Calu3 (cell line): ENCODE measurements at places on chromosomes 2 and 18. TPM values are rescaled to one million over a fixed set of nuclear protein-coding genes. Genes with fewer than 3 reads are reported as not detected.

- no peaks in the 10 kb centered on the region for H3K4me1 ChIP-seq
- H3K36me3 ChIP-seq: peaks cover 8% of the 10 kb centered on the region
- no peaks in the 10 kb centered on the region for H3K27me3 ChIP-seq
- no peak for DNase-seq
- no peak overlapping the region for H3K27ac ChIP-seq
- H3K4me3 ChIP-seq: no peak overlapping the region
Observed at GRCh38 chr2:3505771-3506170, 13.6 kb downstream of the ADI1 start.

- no peaks in the 10 kb centered on the region for H3K4me1 ChIP-seq
- H3K36me3 ChIP-seq: no peaks in the 10 kb centered on the region
- no peak for DNase-seq
- no peaks in the 10 kb centered on the region for H3K27me3 ChIP-seq
- no peak overlapping the region for H3K27ac ChIP-seq
- no peak overlapping the region for H3K4me3 ChIP-seq
Observed at GRCh38 chr2:37610638-37611289, 60.7 kb downstream of the CDC42EP3 start.

GRCh38 chr2:100957996-100958653 is 44.0 kb upstream of the RPL31 start:
- no peak overlapping the region for H3K4me3 ChIP-seq
- H3K27me3 ChIP-seq: no peaks in the 10 kb centered on the region
- H3K4me1 ChIP-seq: no peaks in the 10 kb centered on the region
- peaks cover 20% of the 10 kb centered on the region for H3K36me3 ChIP-seq

- H3K27ac ChIP-seq: no peak overlapping the region
- H3K27me3 ChIP-seq: no peaks in the 10 kb centered on the region
- no peaks in the 10 kb centered on the region for H3K4me1 ChIP-seq
- no peak overlapping the region for H3K4me3 ChIP-seq
- no peak for DNase-seq
Observed at GRCh38 chr2:22290302-22290701, 1094.7 kb upstream of the KLHL29 start.

GRCh38 chr2:27092696-27093429 is 6.3 kb downstream of the KHK start:
- H3K4me3 ChIP-seq: no peak overlapping the region
- DNase-seq: no peak
- H3K27me3 ChIP-seq: no peaks in the 10 kb centered on the region
- no peaks in the 10 kb centered on the region for H3K36me3 ChIP-seq

GRCh38 chr18:23951206-23951605 is 63.3 kb upstream of the TTC39C start:
- peaks cover 11% of the 10 kb centered on the region for H3K36me3 ChIP-seq
- no peak overlapping the region for H3K27ac ChIP-seq
- no peaks in the 10 kb centered on the region for H3K27me3 ChIP-seq
- H3K4me3 ChIP-seq: no peak overlapping the region
- DNase-seq: no peak

- no peaks in the 10 kb centered on the region for H3K36me3 ChIP-seq
- H3K27ac ChIP-seq: no peak overlapping the region
- H3K4me3 ChIP-seq: no peak overlapping the region
- H3K27me3 ChIP-seq: peaks cover 16% of the 10 kb centered on the region
- DNase-seq: no peak
Observed at GRCh38 chr18:75472396-75472795, 44.9 kb upstream of the SMIM21 start.

DNA sequence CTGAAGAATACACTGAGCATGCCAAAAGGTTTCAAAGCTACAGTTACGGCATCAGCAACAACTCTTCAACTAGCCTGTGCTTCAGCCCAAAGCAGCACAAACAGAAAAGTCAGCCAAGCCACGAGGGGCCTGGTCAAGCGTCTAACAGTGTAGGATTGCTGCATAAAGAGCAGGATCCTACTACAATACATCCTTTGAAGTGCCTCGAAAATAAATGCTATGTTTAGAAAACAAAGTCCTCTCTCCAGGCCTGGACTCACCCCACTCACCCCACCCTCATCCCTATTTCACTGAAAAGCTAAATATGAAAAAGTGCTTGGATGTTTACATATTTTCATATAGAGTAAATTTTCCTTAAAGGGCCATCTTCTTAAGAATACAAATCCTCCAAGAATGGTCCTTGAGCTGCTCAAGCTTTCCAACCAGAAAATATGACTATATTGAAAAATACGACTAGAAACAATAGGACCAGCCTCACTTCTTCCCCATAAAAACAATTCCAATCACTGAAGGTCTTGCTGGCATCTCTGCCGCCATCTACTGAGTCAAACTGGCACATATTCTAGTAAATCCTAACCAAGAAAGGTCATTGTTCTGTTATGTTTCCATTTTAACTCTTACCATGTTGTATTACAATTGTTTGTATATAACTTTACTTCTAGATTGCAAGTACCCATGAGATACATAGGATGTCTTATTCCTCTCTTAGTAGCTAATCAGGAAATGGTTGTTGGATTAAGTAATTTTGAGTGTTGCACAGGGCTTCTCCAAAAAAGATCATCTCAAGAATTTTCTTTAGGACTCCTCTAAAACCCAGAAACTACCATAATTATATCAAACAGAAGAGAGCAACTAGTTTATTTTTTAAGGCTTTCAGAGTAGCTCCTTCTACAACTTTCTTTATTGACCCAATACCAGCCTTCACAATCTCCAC is 63.6 kb downstream of the CLHC1 start:
- peaks cover 29% of the 10 kb centered on the region for H3K4me1 ChIP-seq
- H3K36me3 ChIP-seq: no peaks in the 10 kb centered on the region
- H3K27ac ChIP-seq: no peak overlapping the region
- H3K27me3 ChIP-seq: no peaks in the 10 kb centered on the region
- peak; percentile 56 for DNase-seq

- no peak overlapping the region for H3K4me3 ChIP-seq
- no peaks in the 10 kb centered on the region for H3K27me3 ChIP-seq
- H3K27ac ChIP-seq: no peak overlapping the region
- H3K36me3 ChIP-seq: no peaks in the 10 kb centered on the region
Observed at GRCh38 chr2:8141079-8141707, 540.7 kb upstream of the ID2 start.

DNA sequence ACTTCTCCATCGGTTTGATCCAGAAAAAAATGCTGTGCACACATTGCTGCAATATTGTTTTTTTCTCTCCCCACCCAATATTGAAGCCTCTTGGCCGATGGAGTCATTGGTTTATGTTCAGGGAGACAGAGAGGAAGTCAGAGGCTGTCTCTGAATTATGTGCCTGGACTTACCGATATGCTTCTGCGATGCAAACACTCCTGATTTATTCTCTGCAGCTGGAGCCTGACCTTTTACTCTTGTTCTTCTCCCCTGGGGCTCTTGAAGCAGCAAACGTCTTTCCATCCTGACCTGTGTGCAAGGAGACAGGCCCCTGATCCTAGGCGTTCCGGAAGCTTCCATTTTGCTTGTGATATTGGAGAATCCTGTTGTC is 99.6 kb downstream of the PTGR3 start:
- no peak for DNase-seq
- no peaks in the 10 kb centered on the region for H3K36me3 ChIP-seq

GRCh38 chr2:155841442-155841841 is 491.1 kb downstream of the NR4A2 start:
- H3K4me1 ChIP-seq: peaks cover 7% of the 10 kb centered on the region
- H3K27me3 ChIP-seq: no peaks in the 10 kb centered on the region
- no peak overlapping the region for H3K4me3 ChIP-seq
- H3K27ac ChIP-seq: no peak overlapping the region
- no peak for DNase-seq

GRCh38 chr2:24972315-24972961 is 683 bp upstream of the DNAJC27 start:
- H3K36me3 ChIP-seq: peaks cover 22% of the 10 kb centered on the region
- DNase-seq: peak; percentile 21
- H3K27ac ChIP-seq: peak overlapping the region; percentile 100
- H3K4me1 ChIP-seq: peaks cover 6% of the 10 kb centered on the region
- peak overlapping the region; percentile 99 for H3K4me3 ChIP-seq

- no peak overlapping the region for H3K4me3 ChIP-seq
- H3K4me1 ChIP-seq: peaks cover 46% of the 10 kb centered on the region
- no peaks in the 10 kb centered on the region for H3K27me3 ChIP-seq
- H3K27ac ChIP-seq: no peak overlapping the region
Observed at GRCh38 chr2:31382452-31383120, 32.0 kb downstream of the XDH start.

- peaks cover 35% of the 10 kb centered on the region for H3K27me3 ChIP-seq
- no peak overlapping the region for H3K4me3 ChIP-seq
- no peaks in the 10 kb centered on the region for H3K36me3 ChIP-seq
- DNase-seq: no peak
- no peak overlapping the region for H3K27ac ChIP-seq
Observed at GRCh38 chr18:7196421-7196820, 34.5 kb upstream of the LRRC30 start.

GRCh38 chr2:201904538-201905420 is 98.4 kb downstream of the CDK15 start:
- no peak overlapping the region for H3K4me3 ChIP-seq
- no peaks in the 10 kb centered on the region for H3K36me3 ChIP-seq
- no peak overlapping the region for H3K27ac ChIP-seq
- peaks cover 22% of the 10 kb centered on the region for H3K27me3 ChIP-seq

- no peak overlapping the region for H3K4me3 ChIP-seq
- no peaks in the 10 kb centered on the region for H3K36me3 ChIP-seq
- no peaks in the 10 kb centered on the region for H3K27me3 ChIP-seq
- peaks cover 15% of the 10 kb centered on the region for H3K4me1 ChIP-seq
- DNase-seq: no peak
Observed at GRCh38 chr2:28343184-28343942, 49.3 kb upstream of the FOSL2 start.

- peaks cover 34% of the 10 kb centered on the region for H3K4me1 ChIP-seq
- no peaks in the 10 kb centered on the region for H3K27me3 ChIP-seq
- H3K4me3 ChIP-seq: no peak overlapping the region
- H3K36me3 ChIP-seq: peaks cover 5% of the 10 kb centered on the region
Observed at GRCh38 chr2:102258025-102258385, 53.4 kb upstream of the IL1RL1 start.

Gene MYOM1
- 16.5 and 20.4 TPM in 2 replicates for total RNA-seq

Gene HRH4
- total RNA-seq: 0.09 TPM in 1 of 2 replicates, not detected in the other

Gene CCDC74B
- 1.5 and 2.1 TPM in 2 replicates for total RNA-seq

Gene SCN9A
- 6.1 and 8.5 TPM in 2 replicates for total RNA-seq

Gene RNF144A
- 13.7 and 15.4 TPM in 2 replicates for total RNA-seq
